Suppressor macrophage treated with lipopolysaccharide for 4 hours (primary cell): ENCODE measurements at places on chromosomes 16 and 17.

DNA sequence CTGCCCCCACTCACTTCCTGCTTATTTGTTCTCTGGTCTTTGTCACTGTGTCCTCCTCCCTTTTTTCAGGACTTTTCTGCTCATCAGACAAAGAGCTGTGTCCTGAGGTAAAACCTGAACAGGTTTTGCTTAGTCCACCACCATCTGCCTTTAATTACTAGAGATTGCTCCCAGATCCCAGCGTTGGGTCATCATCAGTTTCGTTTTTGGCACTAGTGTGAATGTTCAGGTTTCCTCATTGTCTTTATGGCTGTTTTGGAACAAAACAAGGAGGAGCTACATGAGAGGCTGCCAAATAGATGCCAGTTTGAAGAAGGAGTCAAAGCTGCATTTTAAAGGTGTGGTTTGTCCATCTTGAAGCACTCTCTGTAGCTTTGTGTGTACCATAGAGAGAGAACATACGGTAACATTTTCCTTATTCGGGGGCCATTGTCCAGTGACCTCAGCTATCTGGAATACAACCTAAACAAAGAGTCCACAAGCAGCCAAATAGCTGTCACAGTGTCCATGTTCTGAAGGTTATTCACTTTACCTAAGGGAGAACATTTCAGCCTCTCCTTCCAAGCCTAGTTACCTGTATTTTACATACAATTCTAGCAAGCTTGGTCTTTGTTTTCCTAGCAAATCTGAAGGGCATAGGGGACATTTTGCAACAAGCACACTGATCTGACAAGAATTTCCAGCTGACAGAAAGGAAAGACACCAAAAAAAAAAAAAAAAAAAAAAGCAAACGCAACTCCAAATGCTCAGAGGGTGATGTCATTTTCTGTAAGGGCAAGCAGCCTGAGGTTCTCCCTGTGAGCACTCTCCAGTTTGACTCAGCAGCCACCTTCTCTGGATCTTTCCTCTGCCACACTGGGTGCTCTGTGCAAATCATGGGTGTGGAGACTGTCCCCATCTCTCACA lies 196.1 kb downstream of the NTN1 start:
- DNase-seq = no peak

DNA sequence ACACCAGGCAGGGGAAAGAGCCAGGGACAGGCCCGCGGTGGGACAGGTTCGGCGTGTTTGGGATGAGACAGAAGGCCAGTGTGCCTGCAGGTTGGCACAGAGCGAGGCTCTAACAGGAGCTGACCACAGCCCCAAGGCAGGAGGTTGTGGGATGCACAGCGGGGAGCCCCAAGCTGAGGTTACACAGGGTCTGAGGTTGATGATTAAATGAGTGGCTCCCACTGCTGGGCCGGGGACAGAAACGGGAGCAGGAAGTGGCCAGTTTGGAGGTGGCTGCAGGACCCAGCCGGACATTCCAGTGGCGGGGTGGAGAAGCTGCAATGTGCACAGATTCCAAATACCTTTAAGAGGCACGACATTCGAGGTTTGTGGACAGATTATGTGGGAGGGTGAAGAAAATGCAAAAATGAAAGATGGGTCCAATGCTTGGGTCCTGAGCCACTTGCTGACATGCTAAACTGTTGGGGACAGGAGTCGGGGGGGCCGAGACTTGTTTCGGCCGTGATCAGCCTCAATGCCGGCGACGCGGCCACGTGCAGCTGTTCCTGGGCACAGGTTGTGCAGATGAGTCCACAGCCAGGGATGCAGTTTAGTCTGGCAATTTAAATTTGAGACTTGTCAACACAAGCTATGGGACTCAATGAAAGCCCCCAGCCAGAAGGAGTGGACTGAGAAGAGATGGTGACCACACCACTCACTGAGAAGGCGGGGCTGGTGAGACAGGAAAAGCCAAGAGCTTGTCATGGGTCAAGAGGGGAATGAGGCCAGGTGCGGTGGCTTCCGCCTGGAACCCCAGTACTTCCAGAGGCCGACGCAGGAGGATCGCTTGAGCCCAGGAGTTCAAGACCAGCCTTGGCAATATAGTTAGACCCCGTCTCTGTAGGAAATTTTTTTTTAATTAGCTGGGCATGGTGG lies 8.7 kb downstream of the ENPP7 start:
- DNase-seq = no peak

DNA sequence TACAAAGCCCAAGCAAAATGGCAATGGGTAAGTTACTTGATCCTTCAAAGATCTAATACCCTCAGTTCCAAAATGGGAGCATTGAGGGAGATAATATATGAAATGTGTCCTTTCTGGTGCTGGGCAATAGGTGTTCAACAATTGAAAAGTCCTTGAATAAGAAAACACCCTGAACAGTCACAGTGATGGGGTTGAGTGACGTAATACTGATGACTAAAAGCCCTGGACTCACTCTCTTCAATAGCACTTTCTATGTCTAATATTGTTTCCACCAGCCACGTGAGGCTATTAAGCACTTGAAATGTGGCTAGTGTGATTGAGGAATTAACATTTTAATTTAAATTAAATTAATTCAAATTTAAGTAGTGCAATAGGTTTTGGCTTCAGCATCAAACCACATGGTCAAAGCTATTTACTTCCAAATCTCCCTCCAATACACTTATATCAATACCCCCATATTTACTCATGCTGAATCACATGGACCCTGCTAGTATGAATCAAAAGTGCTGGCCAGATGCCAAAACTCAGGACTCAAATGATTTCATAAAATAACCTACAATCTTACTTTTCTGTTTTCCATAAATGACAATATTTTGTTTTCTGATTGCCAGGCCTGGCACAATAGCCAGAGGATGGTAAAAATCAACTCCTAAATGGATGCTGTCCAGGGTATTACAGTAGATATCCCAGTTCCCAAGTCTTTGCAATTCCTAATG lies 516.2 kb downstream of the HAPSTR1 start:
- DNase-seq = no peak

DNA sequence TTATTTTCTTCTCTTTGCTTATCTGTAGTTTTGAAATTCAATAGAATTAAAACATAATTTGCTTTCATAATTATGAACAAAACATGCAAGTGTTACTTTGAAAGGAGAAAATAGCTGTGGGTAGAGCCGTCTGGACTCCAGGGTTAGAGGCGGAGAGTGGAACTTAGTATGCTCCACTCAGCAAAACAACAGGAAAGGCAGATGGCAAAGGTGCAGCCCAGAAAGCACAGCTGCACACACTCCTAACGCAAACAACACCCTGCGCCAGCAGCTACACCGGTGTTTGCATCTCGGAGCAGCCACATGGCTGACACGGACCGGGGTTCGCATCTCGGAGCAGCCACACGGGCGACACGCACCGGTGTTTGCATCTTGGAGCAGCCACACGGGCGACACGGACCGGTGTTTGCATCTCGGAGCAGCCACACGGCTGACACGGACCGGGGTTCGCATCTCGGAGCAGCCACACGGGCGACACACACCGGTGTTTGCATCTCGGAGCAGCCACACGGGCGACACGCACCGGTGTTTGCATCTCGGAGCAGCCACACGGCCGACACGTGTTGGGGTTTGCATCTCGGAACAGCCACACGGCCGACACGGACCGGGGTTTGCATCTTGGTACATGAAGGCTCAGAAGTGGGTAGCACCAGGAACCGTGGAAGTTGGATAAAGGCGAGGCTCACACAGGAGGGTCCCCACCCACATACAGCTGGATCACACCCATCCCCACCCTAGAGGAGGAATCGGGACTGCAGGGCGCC lies 12.2 kb upstream of the CAPN15 start:
- no peak for DNase-seq

DNA sequence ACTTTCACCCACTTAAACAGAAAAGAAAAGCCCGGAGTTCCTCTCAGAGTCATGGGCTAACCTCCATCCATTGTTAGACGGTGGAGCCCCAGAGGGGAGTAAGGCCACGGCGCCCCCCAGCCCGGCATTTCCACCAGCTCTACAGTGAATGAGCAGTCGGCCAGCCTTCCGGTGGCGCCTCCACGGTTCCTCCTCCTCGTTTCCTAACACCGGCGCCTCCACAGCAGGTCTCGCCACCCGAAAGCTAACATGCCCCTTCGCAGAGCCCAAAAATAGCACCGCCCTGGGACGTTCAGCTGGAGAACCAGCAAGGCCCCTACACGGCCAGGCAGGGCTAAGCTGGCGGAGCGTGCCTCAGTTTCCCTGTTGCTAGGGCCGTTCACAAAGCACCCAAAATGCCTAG lies 858 bp downstream of the MMD start:
- no peak for DNase-seq

- DNase-seq = peak; percentile 73
Measured at GRCh38 chr17:69246726-69247375, 18.2 kb upstream of the ABCA10 start.

- no peak for DNase-seq
Measured at GRCh38 chr17:54977744-54978143, 9.2 kb downstream of the STXBP4 start.
